ENCODE measurements at places on chromosomes 16 and 17. TPM values are rescaled to one million over a fixed set of nuclear protein-coding genes. Genes with fewer than 3 reads are reported as not detected.

CCL14 gene
- 1.1 TPM for total RNA-seq

KIFC3 gene
- total RNA-seq: 14.0 TPM

DNA sequence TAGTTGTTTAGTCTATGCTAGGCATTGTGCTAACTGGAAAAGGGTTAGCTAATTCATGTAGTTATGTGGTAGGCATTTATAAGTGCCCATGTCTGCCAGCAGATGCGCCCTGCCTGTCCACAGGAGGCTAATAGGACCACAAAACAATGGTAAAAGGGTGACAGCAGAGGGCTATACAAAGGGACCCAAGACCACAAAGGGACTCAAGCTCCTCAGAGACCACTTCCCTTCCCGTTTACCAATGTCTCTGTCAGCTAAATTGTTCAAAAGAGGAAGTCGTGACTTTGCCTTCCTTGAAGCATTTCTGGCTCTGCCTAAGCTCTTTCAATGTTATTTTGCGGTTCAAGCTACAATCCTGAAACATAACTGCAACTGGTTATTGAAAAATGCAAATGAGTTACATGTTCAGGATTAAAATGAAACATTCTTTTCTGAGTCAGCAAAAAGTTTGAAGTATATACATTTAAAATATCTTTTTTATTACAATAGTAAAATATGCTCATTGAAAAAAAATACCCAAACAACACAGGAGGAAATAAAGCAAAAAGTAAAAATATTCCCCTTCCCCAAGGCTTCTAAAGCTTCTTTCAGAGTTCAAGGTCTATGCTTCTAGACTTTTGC, 149.2 kb downstream of the MAF start:
- DNase-seq: no peak

DNA sequence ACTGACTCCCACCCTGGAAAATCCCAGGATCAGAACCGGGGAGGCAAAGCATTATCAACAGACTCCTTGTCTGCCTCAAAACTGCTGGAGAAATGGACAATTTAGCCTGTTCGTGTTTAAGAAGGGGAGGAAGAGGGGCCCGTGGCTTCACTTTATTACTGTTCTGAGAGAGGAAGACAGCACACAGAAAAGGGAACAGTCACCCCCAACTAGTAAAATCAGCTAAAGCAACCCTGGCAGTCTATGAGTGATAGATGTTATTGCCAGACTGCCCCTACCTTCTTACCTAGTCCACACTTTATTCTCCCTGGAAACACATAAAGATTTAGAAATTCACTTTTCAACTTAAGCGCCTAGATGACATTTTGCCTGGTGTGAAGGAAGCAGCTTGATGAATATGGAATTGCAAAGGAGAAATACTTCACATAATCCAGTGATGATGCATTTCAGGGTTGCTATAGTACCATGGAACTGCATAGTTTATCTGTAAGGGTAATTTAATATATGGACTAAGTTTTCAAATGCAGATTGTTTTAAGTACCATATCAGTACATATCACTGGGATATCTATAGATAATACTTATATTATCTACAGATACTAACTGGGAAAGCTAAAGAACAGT, 36.9 kb upstream of the TRAP1 start:
- no peak for DNase-seq

RNF222 gene
- total RNA-seq: not detected

SNX11 gene
- total RNA-seq: 8.7 TPM

GRCh38 chr17:70130289-70130688, 39.0 kb upstream of the KCNJ2 start:
- no peak for DNase-seq

DNA sequence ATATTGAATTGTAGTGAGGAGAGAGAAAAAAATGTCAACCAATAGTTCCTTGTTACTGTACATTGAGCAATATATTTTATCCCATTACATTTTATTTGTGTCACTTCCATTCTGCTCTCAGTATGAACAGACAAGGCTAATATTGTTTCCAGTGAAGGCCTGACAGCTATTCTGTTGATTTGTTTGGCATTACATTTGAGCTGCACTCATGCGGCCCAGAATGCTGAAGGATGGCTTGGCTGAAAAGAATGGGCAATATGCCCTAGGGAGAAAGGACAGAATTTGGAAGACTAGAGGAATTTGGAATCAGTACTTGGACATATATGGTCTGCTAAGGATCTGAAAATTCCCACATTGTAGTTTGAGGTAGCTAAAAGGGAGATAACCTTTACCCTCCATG, 1294.4 kb downstream of the CDH8 start:
- DNase-seq: peak; percentile 0

- DNase-seq: no peak
These were observed 168.5 kb downstream of the UTP18 start for GRCh38 chr17:51428668-51429495.
